ENCODE measurements at places on chromosomes 11 and 22.

DNA sequence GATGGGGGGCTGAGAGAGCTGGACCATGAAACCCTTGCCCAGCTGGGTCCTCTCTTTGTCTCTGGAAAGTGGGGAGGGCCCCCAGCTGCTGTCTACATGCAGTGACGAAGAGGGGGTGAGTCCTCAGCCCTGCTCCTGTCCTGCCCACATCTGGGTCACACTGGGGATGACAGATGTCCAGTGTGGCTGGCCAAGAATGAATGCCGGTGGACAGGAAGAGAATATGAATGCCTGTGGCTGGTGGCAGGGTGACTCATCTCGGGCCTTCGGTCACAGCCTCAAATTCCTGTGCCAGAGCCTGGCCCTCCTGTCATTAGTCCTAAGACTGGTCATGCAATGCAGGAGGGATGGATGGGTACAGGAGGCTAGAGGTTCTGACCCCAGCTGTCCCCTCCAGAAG, 2.2 kb upstream of the PNPLA3 start:
- no peak overlapping the region for H3K27ac ChIP-seq
- no peak overlapping the region for H3K4me3 ChIP-seq
- H3K36me3 ChIP-seq, result no peaks in the 10 kb centered on the region
- H3K4me1 ChIP-seq, result no peaks in the 10 kb centered on the region
- DNase-seq, result no peak

GRCh38 chr11:86478348-86478747, 103.7 kb downstream of the CCDC81 start:
- H3K27ac ChIP-seq, result no peak overlapping the region
- no peak for DNase-seq
- H3K4me1 ChIP-seq, result peaks cover 10% of the 10 kb centered on the region
- H3K27me3 ChIP-seq, result no peaks in the 10 kb centered on the region
- H3K36me3 ChIP-seq, result no peaks in the 10 kb centered on the region

GRCh38 chr11:11211186-11211585, 141.9 kb downstream of the CSNK2A3 start:
- no peak for DNase-seq
- no peak overlapping the region for H3K4me3 ChIP-seq
- H3K4me1 ChIP-seq, result no peaks in the 10 kb centered on the region
- H3K27ac ChIP-seq, result no peak overlapping the region
- peaks cover 10% of the 10 kb centered on the region for H3K27me3 ChIP-seq

- DNase-seq, result no peak
- peak overlapping the region; percentile 36 for H3K27ac ChIP-seq
- H3K4me1 ChIP-seq, result no peaks in the 10 kb centered on the region
- peaks cover 19% of the 10 kb centered on the region for H3K36me3 ChIP-seq
- no peaks in the 10 kb centered on the region for H3K27me3 ChIP-seq
- H3K4me3 ChIP-seq, result peak overlapping the region; percentile 59
Observed at GRCh38 chr11:118998388-118998717, 415 bp downstream of the CENATAC start.

DNA sequence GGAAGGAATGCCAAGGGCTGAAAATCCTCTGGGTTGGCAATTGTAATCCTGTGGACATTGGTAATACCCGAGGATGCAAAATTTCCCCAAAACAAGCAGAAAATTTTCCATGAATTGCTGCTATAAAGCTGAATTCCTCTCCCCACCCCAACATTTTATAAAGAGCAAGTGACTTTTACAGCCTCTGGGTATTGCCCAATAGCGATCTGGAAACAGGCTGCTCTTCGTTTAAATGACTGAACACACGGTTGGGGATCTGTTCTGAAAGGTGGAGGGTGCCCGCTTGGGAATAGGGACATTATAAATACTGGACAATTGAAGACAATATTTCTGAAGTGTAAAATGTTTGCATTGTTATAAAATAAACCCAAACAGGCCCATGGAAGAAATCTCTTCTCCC, 20.6 kb downstream of the EHF start:
- no peak overlapping the region for H3K27ac ChIP-seq
- H3K4me1 ChIP-seq, result no peaks in the 10 kb centered on the region
- no peak overlapping the region for H3K4me3 ChIP-seq
- DNase-seq, result no peak

GRCh38 chr11:59173080-59173963, 1.4 kb downstream of the DTX4 start:
- DNase-seq, result peak; percentile 63
- no peaks in the 10 kb centered on the region for H3K36me3 ChIP-seq
- H3K4me3 ChIP-seq, result peak overlapping the region; percentile 56
- H3K27me3 ChIP-seq, result peaks cover 32% of the 10 kb centered on the region
- H3K4me1 ChIP-seq, result peaks cover 5% of the 10 kb centered on the region
